ENCODE measurements at places on chromosomes 7 and 10.

GRCh38 chr10:30055226-30055662 lies 4.1 kb downstream of the JCAD start:
- DNase-seq = no peak

DNA sequence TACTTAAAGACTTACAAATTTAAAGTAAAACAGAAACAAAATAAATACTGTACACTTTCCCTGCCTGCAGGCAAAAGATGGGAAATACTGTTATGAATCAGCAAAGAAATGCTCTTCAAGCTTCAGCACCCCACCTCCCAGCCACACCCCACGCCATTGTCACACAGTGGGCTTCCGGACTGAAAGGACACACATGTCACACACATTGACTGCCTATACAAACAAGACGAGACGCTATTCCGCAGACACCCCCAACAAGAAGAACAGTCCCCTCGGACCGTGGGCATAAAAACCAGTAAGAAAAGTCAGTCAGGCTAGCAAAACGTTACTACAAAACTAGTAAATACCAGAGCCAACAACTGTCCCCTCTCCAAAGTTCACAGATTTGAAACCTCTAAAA lies 22.2 kb upstream of the PARP12 start:
- DNase-seq = no peak

DNA sequence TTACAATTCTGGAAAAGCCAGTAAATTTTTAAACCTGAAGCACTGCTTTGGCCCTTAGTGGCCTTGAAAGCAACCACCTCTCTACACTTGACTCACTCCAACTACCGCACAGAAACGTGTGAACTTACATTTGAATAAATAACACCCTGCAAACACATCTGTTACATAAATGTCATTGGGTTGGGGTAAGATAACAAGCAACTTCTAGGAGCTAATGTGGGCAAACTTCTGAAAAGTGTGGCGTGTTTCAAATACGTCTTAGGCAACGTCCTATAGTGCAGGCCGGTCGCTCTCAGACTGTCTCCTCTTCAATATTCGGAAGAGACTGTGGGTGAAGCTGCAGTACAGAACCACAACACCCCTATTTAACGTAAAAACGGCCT lies 474 bp downstream of the ORC5 start:
- DNase-seq = no peak

GRCh38 chr10:71255808-71256660 lies 43.7 kb downstream of the UNC5B start:
- no peak for DNase-seq

DNA sequence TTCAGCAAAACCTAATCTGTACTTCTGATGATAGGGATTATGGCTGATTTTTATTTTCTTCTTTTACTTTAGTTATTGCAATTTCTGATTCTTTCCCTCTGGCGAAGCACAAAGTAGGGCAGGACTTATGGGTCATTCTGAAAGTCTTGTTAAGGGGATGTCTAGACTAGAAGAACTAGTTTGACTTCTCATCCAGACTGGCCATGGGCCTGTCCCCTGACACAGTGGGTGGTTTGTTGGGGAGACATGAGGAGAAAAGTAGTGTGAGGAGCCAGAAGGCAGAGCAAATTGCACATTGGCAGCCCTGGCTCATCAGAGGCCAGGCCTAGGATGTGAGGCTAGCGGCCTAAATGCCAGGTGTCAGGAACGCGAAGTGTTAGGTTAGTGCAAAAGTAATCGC lies 152.8 kb downstream of the RTKN2 start:
- no peak for DNase-seq

- DNase-seq = no peak
Measured at GRCh38 chr7:131157530-131158243, 170.0 kb upstream of the MKLN1 start.

DNA sequence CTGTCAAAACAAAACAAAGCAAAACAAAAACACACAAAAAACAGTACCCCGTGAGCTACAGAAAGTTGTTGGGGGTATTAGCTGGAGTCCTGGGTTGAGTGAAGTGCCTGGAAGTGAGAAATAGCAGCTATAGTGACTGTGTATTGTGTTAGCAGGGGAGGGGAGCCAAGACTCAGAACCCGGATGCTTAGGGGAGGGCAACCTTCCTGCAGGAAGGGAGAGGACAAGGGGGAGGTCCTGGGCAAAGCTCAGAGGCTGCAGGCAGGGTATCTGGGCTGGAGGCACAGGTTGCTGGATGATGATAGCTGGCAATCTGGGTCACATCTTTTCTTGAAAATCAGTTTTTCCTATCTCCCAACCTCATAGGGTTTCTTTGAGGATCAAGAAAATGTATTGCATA lies 75.8 kb upstream of the PARD3 start:
- no peak for DNase-seq

DNA sequence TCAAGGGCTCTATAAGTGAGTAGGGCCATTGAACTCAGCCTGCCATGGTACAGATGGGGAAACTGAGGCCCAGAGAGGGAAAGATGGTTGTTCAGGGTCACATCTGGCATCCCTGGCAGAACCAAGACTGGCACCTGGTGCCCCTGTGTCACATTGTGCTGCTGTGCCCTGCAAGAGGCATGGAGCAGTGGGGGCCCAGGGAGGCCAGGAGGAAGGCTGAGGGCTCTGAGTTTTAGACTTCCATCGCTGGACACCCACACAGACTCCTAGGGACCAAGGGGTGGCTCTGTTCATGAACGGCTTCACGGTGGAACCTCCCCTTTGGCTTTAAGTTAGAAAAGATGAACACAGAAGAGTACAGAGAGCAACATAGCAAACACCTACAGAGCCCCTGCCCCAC lies 66.7 kb upstream of the AQP1 start:
- DNase-seq = no peak

GRCh38 chr7:146528581-146528980 lies 412.0 kb downstream of the CNTNAP2 start:
- DNase-seq = no peak

DNA sequence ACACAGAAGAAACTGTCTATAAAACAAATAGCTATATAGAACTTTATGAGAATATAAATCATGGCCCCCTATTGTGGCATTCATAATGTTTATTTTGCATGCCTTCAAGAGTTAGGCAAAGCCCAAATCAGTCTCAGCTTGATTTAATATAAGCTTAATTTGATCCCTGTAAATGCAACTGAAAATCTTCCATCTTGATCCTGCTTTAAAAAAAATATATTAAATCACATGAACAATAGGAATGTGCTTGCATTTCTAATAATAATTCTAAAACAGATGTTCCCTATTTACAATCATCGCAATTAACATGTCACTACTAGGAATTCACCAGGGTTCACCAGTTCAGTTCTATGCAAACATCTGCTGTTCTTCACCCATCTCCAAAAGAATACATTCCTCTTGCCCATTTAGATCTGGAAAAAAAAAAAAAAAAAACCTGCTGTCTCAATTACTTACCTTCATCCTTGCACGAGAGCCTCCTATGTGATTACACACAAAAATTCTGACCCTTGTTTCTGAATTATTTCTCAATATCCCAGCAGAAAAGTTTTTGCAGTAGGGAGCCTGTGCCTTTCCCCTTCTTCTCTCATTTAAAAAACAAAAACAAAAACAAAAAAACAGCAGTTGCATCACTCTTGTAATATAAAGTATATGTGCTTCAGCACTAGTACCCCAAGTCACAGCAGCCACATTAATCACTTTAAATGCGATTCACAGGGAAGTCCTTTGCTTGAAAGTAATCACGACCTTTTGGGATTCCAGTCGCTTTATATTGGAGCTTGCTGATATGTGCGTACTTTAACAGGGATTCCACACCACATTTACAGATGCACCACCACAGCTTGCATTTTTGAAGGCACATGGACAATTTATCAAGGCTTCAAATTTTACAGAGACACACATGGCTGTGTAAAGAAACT lies 194.8 kb upstream of the KMT2E start:
- DNase-seq = no peak

GRCh38 chr10:9331583-9332008 lies 1277.1 kb downstream of the GATA3 start:
- DNase-seq = peak; percentile 23

- no peak for DNase-seq
Measured at GRCh38 chr10:4345877-4346646, 479.9 kb upstream of the AKR1E2 start.

GRCh38 chr7:48360574-48360973 lies 189.3 kb downstream of the ABCA13 start:
- no peak for DNase-seq

DNA sequence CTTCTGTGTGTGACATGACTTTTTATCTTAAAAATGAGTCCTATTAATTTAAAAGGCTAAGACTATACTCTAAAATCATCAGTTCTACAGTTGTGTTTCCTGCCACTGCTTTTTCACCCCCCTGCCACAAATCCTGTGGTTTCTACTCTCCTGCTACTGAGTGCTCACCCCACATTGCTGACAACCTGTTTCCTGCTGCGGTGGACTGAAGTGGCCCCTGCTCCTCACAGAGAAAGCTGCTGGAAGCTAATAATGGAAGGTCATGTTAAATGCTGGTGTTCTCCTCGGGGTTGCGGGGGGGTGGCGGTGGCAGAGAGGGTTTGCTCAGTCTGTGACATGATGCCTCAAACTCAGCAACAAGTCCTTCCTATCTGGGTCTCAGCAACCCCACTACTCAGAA lies 113.2 kb upstream of the INHBA start:
- DNase-seq = no peak

DNA sequence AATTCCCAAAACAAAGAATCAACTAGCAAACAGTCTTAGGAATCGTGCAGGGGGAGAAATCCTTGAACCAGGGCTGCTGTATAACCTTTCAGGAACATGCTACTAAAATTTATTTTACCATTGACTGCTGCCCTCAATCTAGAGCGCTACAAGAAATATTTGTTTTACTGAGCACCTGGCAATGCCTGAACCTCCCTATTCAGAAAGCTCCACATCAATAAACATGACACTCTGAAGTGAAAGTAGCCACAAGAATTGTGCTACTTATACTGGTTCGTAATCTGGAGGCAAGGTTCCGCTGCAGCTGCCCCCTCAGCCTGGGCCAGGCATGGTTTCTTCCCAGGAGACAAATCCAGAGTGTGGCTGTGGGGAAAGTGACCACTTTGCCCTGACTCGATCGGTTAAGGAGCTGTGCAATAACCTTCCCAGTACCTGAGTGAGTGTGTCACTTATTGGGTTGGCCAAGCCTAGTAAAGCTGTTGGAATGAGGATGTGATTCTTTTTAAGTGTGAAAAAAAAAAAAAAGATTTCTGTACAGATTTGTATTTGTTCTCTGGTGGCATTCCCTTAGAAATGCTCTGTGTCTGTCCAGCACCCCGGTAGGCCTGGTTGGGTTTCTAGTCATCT lies 7.7 kb downstream of the VWA2 start:
- DNase-seq = no peak

DNA sequence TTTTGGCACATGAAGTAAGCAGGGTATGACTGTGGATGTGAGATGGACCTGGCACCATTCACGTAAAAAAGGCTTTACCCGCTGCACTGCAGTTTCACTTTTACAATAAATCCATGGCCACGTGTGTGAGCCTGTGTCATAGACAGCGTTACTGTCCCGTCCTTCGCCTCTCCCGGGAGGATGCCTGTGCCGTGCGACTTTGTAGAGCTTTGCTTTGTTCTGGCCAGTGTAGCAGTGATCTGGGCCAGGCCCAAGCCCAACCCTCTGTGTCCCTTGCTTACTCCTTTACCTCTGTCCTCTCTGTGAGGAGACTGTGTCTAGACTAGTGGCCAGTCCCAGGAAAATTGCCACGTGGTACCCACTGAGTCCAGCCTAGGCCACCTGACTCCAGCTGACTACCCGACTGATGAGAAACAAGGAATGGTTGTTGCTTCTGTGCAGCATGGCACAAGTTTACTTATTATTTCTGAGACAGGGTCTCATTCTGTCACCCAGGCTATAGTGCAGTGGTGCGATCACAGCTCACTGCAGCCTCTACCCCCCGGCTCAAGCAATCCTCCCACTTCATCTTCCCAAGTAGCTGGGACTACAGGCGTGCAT lies 48.1 kb downstream of the JAKMIP3 start:
- DNase-seq = no peak

DNA sequence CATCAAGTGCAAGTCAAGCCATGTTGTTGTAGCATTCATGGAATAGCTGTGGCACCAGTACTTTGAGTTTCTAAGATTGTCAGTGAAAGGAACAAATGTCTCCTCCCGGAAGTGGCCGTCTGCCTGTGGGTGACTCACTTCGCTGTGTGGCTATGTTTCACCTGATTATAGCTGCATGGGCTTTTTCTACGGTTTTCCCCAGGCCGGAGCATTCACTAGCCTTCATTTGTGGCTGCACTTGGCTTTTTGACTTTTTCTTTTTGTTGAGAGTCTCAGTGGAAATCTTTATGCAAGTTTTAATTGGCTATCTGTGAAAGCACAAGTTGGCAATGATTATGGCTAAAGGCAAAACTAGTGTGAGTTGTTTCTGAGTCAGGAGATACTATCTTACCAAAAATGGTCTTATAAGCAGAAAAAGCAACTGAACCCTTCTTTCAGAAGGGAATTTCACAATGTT lies 35.0 kb downstream of the SRI start:
- DNase-seq = no peak

- no peak for DNase-seq
Measured at GRCh38 chr10:69901022-69901421, 99.3 kb downstream of the COL13A1 start.

- DNase-seq = no peak
Measured at GRCh38 chr7:37441816-37442215, 6.8 kb downstream of the ELMO1 start.

DNA sequence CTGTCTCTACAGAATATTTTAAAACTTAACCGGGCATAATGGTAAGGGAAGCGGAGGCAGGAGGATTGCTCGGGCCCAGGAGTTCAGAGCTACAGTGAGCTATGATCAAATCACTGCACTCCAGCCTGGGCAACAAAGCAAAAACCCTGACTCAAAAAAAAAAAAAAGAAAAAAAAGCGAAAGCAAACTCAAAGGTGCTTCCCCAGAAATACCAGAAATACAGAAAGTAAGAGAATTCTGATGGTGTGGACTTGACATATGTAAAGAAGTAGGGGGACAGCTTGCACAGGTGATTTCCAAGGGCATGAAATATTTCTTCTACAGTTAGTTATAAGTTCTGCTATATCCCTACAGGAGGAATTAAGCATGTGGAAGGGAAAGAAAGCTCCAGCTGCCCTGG lies 69.7 kb upstream of the APBB1IP start:
- no peak for DNase-seq

- peak; percentile 65 for DNase-seq
Measured at GRCh38 chr7:97006055-97006815, 882 bp downstream of the DLX6 start.

DNA sequence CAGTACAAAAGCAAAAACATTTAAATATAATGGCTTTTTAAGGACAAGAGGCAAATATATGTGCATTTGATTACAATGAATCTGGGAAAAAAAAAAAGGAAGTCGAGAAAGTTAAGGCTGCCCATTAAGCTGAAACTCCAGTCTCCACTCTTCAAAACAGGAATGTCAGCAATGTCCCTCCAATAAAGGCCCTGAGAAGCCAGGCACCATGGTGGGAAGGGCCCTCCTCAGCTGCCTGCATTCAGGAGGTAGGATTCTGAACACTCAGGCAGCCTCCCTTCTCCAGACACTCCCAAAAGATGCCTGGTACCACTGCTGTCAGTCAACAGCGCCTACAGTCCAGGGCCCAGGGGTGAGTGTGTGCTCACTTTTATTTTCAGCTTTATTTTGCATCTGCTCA lies 121.3 kb upstream of the MGMT start:
- no peak for DNase-seq

- no peak for DNase-seq
Measured at GRCh38 chr10:63584725-63585035, 63.5 kb downstream of the REEP3 start.

GRCh38 chr7:47091141-47091540 lies 490.8 kb downstream of the TNS3 start:
- no peak for DNase-seq
